Left renal cortex interstitium (tissue), 4 donors: ENCODE measurements at places on chromosomes 4 and X.

- DNase-seq = no peak
These were observed 93.8 kb upstream of the HELT start for GRCh38 chr4:184924516-184924915.

DNA sequence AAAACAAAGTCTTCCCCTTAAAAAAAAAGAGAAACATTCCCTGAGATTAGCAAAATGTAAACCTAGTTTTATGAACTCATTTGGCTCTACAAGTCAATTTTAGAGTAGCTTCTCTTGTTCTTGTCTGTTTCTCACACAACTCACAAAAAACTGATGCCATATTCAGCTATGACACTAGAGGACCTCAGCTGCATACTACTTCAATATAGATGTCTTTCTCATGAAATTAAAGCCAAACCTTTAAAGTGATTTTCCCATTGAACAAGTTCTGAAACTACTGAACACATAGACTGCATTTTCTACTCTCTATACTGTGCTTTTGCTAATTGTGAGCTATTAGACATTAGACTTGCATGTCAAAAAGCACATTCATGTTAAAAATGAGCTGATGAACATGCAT lies 49.8 kb downstream of the TBCK start:
- DNase-seq = no peak

DNA sequence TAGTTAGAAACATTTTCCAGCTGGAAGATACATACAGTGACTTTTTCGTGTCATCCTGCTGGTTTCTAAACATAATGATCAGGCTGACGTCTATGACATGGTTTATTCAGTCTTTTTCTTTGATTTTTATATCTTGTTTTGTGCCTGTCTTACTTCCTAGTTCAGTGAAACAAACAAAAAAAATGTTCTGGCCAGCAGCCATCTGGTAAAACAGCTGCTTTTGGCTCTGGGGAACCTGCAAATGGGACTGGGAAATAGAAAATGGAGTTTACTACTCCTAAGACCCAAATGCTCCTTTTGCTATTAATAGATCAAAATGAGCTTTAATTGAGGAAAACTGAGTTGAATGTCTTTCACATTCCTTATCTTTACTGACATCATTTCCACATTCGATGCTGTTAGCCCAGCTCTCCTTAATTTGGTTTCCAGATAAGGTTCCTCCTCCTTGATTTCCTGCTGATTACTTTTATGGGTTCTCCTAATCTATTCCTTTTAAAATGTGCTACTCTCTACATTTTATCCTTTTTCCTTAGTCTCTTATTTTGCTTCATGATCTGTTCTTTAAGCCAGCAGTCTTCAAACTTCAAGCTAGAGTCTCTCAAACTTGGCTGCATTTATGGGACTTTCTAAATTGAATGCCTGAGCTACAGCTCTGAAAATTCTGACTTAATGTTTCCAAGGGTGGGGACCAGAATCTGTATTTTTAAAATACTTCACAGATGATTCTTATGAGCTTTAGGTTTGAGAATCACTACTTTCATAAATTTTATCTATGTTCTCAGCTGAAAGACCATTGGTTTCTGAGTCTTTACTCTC lies 499.5 kb downstream of the ANKRD50 start:
- peak; percentile 39 for DNase-seq

DNA sequence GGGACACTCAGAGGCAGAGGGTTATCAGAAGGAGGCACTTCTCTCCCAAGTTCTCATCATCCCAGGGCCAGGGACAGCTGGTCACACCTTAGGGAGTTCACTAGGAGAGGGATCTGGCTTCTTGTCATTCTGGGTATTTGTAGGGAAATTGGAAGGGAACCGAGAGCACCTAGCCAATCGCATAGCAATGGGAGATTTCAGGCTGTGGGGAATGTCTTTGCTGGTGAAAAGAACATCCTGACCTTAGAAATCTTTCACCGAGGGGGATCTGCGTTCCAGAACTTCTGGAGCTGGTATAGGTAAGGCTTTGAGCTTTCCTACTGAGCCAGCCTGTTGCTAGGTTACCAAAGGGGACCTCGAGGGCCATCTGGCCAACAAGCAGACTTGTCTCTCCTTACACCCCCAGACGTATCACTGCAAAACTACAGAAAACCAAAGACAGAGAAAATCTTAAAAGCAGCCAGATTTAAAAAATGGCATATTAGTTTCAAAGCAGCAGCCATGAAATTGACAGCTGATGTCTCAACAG lies 6.8 kb downstream of the HTT-AS start:
- DNase-seq = no peak

DNA sequence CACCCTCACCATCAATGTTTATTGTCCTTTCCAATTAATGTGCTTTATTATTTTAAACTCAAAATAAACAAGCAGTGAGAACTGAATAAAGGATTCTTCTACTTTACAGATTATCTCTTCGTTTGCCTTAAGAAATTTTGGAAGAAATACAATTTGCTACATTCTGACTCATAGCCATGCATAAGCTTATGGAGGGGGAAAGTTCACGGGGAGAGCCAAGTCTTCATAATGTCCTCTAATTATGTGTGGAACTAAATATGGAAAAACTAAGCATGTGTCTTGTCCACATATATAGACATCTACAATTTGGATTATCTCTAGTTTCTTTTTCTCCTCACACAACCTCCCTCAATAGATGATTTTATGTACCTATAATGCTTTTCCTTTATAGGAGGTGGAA lies 17.5 kb downstream of the CXCL13 start:
- no peak for DNase-seq

DNA sequence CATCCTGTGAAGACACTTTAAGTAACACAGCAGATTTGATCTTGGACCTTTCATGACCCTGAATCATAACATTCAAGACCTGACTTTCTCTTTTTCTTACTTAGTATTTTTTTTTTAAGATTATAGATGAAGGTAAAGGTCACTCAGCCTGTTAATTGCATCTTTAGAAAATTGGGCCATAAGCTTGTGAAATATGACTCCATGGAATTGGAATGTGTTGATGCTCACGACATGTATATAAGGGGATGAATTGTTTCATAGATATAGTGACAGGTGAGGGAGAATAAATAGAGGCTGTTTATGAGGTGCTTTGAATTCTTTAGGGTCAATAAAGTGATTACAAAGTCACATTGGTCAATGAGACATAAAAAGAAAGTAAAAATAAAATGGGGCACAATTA lies 27.7 kb upstream of the HS3ST1 start:
- DNase-seq = no peak

GRCh38 chr4:154709550-154709949 lies 34.2 kb upstream of the LRAT start:
- DNase-seq = no peak

GRCh38 chrX:25158635-25159034 lies 142.9 kb upstream of the ARX start:
- no peak for DNase-seq

- no peak for DNase-seq
These were observed 28.3 kb upstream of the DRP2 start for GRCh38 chrX:101191217-101191750.

DNA sequence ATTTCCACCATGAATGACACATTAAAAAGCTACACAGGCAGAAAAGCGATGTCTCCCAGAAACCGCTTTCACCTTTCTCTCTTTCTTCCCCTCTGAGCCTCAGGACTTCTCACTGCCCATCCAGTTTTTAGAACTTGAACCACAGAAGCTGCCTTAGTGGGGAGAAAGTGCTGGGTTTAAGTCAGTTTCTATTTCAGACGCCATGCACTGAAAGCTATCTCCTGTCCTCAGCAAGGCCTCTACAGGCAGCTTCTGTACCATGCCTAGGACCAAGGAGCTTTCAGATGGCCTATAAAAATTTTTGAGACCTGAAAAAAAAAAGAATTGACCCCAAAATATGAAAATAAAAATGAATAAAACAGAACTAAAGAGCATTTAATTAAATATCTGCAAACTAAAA lies 34.5 kb downstream of the RAB33B start:
- DNase-seq = no peak

- DNase-seq = no peak
These were observed 19.8 kb upstream of the PPP1R2C start for GRCh38 chrX:42797651-42798269.

- DNase-seq = no peak
These were observed 47.0 kb downstream of the KLHL15 start for GRCh38 chrX:23980011-23980441.

DNA sequence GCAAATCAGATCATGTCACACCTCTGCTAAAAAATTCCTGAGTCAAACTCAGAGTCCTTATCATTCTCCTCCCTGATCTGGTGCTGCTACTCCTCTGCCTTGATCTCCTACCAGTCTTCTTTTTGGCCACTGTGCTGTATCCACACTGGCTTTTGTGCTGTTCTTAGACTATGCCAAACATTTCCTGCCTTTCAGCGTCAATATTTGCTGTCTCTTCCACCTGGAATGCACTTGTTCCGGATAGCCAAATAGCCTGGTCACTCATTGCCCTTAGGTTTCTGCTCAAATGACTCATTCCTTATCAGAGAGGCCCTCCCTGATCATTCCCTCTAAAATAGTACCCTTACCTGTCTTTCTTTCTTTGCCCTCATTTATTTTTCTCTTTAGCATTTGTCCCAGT lies 24.4 kb upstream of the RP2 start:
- DNase-seq = no peak

GRCh38 chrX:17547658-17548057 lies 172.7 kb downstream of the NHS start:
- DNase-seq = no peak

DNA sequence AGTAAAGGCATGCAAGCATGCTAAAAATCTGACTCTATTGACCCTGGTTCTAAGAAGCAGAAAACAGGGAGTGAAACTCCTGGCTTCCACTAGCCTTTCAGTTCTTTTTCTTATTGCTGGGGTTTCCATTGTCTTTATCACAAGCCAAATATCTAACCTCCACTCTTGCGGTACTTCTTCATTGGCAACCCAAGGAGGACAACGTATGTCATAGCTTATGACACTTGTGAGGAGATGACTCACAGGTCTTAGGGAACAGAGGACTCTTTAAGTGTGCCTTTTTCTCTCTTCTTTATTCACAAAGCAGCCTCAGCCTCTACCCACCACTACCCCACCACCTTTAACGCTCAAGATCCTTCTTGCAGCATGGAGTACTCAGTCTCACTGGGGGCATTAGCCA lies 124.2 kb downstream of the GUCY2F start:
- DNase-seq = no peak

DNA sequence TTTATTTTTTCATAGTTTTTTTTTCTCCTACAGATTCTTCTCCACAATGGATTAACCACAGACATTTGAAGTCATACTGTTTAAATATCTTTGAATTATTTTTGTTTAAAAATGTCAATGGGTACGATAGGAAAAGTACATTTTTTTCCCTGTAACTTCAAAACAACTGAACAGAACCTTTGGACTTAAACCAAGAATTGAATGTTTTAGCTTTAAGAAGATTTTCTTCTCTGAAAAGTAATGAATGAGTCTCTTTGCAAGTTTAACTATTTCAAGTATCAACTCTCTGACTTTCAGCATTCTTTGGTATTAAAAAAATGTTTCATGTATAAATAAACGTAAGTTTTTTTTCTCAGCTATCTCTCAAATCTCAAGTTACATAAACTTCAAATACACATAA lies 364.3 kb downstream of the FBXO8 start:
- no peak for DNase-seq

DNA sequence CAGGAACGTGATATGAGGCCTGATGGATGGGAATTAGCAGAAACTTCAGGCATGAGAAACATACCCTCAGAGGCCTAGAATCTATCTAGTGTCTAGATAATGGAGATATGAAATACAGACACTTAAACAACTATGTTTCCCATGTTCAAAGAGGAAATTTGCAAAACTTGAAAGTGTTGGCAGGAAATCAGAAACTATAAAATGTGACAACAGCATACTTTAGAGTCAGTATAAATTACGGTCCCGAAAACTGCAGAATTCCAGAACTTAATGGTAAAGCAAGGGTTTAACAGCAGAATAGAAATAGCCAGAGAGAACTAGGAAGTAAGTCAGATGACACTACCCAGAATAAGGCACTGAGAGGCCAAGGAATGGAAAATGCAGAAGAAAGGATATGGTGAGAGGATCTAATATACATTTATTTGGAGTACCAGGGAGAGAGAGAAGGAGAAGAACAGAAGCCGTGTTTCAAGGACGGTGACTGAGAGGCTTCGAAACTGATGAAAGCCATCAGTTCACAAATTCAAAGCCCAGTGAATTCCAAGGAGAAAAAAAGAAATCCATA lies 7.4 kb downstream of the HTT-AS start:
- no peak for DNase-seq

GRCh38 chr4:4641254-4641653 lies 99.4 kb upstream of the STX18 start:
- DNase-seq = no peak

DNA sequence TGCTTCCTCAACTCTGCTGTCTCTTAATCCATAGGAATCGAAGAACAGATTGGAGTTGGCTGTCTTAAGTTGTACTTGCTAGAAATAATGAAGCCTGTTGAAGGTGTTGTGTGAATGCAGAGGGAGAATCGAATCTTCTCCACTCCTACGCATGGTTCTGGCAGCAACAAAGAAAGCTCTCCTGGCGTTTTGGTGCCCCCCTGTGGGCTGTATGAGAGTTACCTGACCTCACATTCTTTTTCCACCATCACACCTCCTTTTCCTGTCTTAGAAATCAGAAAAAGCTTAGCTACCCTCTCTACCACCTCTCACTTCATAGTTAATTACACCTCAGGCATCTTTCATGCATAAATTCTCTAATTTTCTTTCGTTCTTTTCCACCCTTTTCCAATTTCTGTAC lies 16.3 kb downstream of the KLF8 start:
- no peak for DNase-seq

- no peak for DNase-seq
These were observed 6.3 kb downstream of the RHOXF1 start for GRCh38 chrX:120109378-120109777.

DNA sequence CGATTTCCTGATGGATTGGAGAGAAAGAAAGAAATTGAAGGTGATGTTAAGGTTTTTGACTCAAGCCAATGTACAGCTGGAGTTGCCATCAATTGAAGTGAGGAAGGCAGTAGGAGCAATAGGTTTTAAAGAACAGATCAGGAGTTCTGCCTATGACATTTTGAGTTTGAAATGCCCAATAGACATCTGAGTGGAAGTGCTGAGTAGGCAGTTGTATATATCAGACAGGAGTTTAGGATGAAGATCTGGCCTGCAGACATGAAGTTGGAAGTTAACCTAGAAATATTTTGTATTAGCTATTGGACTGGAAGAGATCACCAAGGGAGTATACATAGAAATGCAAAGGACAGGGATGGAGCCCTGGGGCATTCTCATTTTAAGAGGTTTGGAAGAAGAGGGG lies 12.9 kb upstream of the TMSB15B start:
- DNase-seq = no peak

DNA sequence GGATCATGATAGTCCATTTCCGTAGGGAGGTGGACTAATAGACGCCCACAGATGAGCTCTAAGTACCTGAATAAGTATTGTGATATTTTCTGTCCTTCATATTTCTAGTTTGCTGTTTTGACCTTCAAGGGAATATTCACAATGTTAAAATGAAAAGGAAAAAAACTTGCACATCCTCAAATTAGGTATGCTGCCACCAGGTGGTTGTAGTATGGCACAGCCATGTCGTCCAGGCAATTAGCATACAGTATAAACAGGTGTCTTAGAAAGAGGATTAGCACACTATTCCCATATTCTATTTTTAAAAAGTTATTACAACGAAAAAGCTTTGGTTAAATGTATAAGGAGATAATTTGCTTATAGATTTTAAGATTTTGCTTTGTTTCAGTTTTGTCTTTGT lies 802.0 kb downstream of the RPA4 start:
- no peak for DNase-seq

- no peak for DNase-seq
These were observed 495.6 kb downstream of the BCOR start for GRCh38 chrX:39602195-39602594.
